ENCODE measurements at places on chromosomes 2 and 18.

DNA sequence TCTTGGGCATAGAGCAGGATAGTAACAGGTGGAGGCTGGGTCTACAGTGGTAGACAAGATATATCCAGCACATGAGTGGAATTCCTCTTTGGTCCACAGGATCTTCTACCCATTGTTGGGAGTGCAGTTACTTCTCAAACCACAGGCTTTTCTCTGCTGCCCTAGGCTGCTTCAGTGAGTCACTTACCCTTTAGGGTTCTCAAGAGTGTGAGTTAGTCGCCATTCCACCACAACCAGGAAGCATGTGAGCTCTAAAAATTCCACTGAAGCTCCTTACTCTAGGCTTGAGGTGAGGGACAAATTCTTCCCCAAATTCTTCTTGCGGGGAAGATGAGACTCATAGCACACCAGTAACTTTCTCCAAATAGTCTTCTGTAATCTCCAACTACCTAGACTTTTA is 189.4 kb downstream of the PLCL1 start:
- DNase-seq = no peak

DNA sequence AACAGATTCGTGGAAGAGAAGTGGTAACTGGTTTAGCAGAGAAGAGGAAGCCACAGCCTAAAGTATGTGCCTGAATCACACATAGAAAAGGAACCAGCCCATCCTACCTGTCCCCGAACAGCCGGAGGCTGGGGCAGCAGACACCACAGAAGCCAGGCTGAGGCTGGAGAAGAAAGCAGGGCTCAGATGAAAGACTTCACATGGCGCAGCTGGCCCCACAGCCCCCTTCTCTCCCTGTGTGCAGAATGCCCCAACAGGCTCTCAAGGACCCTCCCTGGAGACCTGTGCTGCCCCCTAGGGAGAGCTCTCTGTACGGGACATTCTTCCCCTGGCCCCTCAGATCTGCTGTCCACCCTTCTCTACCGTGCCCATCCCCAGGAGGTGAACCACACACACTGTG is 83.5 kb upstream of the RAB12 start:
- no peak for DNase-seq

DNA sequence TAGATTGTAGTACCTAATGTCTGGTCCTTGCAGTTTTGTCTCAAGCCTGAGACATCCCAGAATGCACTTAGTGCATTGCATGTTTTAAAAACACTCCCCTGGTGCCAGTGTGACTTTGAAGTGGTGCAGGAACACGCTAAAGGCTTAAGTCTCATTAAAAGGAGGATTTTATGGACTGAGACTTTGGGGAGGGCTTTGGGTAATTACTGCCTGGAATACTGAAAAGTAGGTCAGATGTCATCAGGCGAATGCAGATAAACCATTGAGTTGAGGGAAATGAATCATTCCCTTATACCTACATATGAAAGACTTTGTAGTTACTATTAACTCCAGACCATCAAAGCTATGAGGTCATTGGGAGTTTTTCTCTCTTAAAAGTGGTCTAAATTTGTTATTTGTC is 3.0 kb upstream of the OSBPL1A start:
- DNase-seq = no peak

DNA sequence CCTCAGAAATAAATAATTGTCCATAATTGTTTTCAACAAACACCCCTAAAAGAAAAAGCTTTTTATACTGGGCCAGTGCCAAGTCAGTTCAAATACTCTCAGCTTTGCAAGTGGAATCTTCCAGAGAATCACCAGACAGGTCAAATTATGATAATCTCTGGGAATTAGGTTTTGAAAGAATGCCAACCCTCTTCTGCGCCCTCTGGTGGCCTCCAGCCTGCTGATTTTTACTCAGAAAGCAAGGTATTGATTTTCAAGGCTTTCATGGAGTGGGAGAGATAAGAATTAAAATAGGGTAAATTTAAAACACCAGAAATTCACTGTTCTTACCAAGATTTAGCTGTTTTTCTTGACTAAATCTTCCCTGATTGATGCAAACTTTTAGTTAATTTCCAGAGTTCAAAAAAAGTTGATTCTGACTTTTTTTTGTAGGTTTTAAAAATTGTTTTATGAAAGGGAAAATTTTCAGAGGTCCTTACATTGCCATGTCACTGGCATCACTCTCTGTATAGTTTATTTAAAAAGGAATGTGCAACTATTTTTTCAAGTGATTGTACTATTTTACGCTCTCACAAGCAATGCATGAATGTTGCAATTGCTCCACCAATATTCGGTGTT is 282.9 kb upstream of the TNP1 start:
- DNase-seq = no peak
